Activated CD4-positive, alpha-beta T cell treated with anti-CD3 and anti-CD28 coated beads for 24 hours (primary cell): ENCODE measurements at places on chromosomes 5 and 9.

GRCh38 chr5:176629853-176630680 lies at the start of the genes EIF4E1B and SNCB:
EIF4E1B (plus strand) TSS chr5:176630675; CDS start chr5:176642788, 12,113 bp downstream.
SNCB (minus strand) TSS chr5:176630534; CDS start chr5:176629654, 880 bp downstream.
- DNase-seq = no peak

GRCh38 chr9:128689293-128689774 lies 312 bp downstream of the SET start:
- peak; percentile 38 for DNase-seq

DNA sequence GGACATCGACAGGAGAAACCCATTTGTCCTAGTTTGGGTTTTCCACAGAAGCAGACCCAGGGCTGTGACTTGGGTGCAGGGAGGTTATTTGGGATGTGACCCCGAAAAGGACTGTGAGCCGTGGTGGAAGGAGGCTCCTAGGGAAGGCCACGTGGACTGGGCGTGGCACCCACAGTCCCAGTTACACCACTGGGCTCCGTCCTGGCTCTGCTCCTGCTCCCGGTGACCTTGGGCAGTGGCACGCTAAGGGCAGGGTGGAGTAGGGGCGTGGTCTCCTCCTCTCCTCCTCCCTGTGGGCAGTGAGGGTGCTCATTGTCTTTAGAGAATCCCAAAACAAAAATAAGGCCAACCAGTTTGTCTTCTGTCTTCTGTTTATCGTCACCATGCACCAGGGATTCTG lies 190.1 kb downstream of the GADD45G start:
- DNase-seq = no peak

- DNase-seq = no peak
Observed at GRCh38 chr9:99244344-99245260, 22.5 kb downstream of the SEC61B start.

- no peak for DNase-seq
Observed at GRCh38 chr5:135100431-135100830, 66.4 kb upstream of the PITX1 start.
